ENCODE measurements at places on chromosomes 16 and 17.

DNA sequence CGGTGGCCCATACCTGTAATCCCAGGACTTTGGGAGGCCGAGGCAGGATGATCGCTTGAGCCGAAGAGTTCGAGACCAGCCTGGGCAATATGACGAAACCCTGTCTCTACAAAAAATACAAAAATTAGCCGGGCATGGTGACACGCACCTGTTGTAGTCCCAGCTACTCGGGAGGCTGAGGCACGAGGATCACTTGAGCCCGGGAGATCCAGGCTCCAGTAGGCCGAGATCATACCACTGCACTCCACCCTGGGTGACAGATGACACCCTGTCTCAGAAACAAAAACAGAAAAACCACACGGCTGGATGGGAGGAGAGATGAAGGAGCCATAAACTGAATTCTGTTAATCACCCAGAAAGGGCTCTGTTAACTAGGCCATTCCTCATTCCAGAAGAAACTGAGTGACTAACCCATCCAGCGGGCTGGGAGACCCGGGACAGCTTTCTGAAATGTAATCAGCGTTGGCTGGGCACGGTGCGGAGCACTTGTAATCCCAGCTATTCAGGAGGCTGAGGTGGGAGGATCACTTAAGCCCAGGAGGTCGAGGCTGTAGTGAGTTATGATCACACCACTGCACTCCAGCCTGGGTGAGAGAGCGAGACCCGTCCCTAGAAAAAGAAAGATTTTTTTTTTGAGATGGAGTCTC, 641 bp upstream of the NT5C3B start:
- no peak for DNase-seq

- DNase-seq: no peak
These were observed 317.8 kb downstream of the CA10 start for GRCh38 chr17:51840688-51841087.

DNA sequence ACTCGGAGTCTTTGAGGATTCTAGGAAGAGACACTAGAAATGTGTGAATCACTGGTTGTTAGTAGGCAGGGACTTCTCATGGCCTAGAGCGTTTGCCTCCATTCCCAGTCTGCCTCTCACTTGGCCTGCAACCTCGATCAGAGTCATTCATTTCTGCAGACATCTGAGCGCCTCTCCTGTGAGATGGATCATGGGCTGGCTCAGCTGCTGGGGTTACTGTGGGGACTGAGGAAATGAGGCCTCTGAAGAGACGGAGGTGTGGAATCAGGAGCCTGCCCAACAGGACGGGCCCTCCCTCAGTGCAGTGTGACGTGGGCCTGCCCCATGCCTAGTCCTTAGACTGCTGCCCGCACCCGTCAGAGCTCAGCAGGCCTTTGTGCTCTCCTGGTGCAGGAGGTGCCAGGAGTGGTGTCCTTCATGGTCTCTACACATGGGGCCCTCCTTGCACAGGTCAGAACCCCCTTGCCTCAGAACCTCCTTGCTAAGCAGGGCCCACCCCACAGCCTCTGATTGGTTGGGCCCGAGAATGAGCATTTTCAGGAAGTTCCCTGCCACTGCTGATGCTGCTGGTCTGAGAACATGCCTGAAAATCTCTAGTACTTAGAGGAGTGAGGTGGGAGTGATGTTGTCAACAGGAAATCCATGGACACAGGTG, 99.4 kb downstream of the NPIPB11 start:
- no peak for DNase-seq

GRCh38 chr17:76686538-76687297, 24.0 kb downstream of the MXRA7 start:
- no peak for DNase-seq

DNA sequence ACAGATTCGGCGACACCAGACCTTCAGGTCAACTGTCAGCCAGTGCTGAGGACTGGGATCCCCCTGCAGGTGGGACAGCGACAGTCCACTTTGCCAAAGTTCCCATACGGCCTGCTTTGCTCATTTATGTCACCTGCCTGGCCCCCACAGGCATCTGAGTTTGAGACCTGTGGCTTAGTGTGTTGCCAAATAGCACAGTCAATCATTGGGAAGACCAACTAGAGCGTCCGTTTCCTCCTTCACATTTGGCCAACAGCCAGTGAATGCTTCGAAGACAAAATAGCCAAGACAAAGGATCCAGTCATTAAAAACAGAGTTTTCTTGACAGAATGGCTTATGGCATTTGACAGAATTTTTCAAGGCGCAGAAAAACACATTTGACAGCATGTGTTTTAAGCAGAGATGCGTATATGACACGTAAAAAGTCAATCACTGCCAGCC, 113.8 kb downstream of the ABCC12 start:
- no peak for DNase-seq

- DNase-seq: no peak
These were observed 497.5 kb upstream of the SALL1 start for GRCh38 chr16:51648526-51648925.

All from stimulated activated CD4-positive, alpha-beta T cell treated with anti-CD3 and anti-CD28 coated beads, Interleukin-1b, Interleukin-23, amount 100 ng/mL, for 1 hour (primary cell).